ENCODE measurements at places on chromosomes 7 and 10.

GRCh38 chr7:14324767-14325166 is 335.3 kb upstream of the ETV1 start:
- DNase-seq, result no peak

GRCh38 chr7:100127866-100128636 is 1.3 kb downstream of the MBLAC1 start:
- no peak for DNase-seq

GRCh38 chr7:52500841-52501240 is 534.6 kb upstream of the POM121L12 start:
- DNase-seq, result no peak

GRCh38 chr10:24569330-24569796 is 154.3 kb downstream of the ARHGAP21 start:
- DNase-seq, result no peak

DNA sequence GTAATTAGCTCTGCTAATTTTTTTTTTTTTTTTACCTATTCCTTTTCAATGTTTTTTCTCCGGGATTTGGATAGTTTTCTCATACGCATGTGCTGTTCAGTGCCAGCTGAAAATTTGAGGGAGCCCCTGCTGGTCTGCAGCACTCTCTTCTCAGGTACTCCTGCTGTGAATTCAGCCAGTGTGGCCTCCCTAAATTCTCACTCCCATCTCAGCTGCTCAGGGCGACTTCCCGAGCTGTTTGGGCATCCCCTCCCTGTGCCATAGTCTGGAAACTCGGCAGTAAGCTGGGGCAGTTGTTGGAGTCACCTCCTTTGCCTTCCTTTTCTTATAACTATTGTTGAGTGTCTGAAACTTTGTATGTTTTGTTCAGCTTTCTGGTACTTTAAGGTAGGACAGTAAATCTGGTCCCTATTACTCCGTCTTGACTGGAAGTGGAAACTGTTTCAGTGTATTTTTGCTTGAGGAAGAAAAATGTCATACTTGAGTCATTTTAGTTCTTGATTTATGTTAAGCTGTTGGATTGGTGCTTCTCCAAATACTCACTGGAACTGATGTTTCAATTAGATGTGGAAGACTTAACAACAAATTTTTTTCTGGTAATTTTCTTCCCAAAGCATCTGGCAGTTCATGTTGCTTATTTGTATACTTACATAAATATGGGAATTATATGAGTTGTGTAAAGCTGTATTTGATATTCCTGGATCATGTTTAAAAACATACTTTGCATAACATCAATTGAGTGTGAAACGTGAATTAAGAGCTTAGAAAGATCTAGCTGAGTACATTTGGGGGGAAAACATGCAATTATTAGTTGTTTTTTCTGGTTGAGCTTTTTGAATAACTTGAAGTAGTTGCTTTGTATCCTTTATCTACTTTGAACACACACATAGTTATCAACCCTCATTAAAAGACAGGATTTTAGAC is 33.7 kb downstream of the MINPP1 start:
- no peak for DNase-seq

- DNase-seq, result no peak
Observed at GRCh38 chr7:18770822-18771221, 275.3 kb downstream of the HDAC9 start.

- DNase-seq, result no peak
Observed at GRCh38 chr10:69335063-69335587, 56.8 kb downstream of the HK1 start.

GRCh38 chr10:78371136-78371535 is 337.5 kb downstream of the RPS24 start:
- no peak for DNase-seq

DNA sequence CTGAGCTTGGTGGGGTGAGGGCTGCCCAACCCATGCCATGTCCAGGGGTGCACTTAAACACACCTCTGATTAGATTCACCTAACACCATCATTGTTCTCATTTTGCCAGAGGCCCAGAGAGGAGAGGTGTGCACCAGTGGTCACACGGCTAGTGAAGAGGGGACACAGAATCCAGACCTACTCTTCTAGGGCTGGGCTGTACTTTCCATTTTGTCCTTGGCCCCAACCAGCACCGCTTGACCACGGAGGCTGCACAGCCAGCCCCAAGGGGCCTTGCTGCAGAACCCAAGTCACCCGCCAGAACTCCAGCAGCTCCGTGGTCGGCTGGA is 246 bp upstream of the WDFY4 start:
- DNase-seq, result no peak

DNA sequence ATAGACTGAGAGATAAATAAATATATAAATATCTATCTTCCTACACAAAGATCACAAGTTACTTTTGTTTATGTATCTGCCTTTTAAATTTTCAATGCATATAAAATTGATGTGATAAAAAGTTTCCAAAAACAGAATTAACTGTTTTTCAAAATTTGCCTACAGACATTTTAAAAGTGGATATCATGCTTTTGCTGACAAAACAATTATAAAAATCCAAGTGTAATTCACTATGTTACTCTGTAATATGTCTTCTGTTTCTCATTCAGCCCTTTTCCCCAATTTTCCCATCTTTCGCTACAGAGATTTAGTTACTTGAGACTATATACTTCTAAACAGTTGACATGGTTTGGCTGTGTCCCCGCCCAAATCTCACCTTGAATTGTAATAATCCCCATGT is 37.7 kb downstream of the SLC25A13 start:
- no peak for DNase-seq

DNA sequence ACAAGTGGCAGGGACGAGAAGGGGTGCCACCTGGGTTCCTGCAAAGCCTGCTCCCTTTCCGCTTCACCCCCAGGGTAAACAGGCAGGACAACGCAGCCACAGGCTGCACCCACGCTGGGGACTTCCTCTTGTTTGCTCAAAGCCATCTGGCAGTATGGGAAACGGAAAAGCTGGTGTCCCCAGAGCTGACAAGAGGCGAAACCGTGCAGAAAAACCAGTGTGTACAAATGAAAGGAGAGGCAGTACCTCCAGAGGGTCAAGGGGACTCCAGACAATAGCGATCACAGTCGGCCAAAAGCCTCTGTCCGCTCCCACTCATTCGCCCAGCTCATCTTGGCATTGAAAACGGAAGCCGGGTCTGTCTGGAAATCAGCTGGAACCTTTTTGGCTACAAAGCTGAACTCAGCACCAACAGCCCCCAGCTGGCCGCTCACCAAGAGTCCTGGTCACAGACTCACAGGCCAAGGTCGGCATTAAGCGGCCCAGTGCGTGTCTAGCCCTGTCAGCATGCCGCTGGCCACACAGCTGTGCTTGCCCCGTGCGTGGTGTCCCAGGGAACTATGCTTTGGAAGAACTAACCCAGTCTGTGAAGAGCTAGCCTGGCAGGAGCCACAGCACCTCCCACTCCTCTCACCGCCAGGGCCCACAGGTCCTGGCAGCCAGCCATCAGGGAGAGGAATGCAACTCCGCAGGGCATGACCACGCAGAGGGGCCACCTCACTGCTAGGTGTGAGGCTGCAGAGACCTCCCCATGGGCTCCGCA is 10.4 kb downstream of the TNS3 start:
- DNase-seq, result no peak

- no peak for DNase-seq
Observed at GRCh38 chr7:105218215-105218614, 170.5 kb downstream of the SRPK2 start.

GRCh38 chr7:97845622-97846203 is 26.5 kb downstream of the ASNS start:
- DNase-seq, result no peak

GRCh38 chr10:130560573-130560972 is 424.4 kb downstream of the GLRX3 start:
- DNase-seq, result no peak

DNA sequence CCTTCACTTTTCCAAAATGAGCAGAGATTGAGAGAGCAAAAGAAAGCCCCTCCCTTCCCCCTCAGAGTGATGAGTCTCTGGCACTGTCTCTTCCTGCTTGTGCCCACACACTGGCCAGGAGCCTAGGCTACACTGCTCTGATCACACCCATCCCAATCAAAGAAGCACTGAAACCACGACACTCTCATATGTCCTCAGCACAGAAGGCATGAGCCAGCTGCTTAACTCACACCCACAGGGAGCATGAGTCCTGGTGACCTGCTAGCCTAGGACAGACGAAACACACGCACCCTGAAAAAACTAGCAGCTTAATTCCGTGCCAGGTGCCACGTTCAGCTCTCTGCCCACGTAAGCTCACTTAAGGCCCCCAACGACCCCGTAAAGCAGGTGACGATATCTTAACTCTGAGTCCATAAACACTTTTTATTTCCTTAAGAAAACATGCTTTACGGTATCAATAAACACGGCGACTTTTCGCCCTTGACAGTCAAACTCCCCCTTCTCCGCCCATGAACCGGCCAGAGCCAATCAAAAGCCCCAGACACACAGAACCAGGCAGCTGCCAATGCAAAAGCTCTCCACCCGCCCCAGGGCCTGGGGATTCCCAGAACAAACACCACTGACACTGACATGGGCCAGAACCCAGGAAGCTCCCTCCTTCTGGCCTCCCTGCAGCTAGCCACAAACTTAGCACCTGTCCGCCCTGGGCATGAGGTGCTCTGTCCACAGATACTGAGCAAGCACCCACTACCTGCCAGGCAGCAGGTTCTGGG is 69.0 kb downstream of the TNRC18 start:
- DNase-seq, result no peak

DNA sequence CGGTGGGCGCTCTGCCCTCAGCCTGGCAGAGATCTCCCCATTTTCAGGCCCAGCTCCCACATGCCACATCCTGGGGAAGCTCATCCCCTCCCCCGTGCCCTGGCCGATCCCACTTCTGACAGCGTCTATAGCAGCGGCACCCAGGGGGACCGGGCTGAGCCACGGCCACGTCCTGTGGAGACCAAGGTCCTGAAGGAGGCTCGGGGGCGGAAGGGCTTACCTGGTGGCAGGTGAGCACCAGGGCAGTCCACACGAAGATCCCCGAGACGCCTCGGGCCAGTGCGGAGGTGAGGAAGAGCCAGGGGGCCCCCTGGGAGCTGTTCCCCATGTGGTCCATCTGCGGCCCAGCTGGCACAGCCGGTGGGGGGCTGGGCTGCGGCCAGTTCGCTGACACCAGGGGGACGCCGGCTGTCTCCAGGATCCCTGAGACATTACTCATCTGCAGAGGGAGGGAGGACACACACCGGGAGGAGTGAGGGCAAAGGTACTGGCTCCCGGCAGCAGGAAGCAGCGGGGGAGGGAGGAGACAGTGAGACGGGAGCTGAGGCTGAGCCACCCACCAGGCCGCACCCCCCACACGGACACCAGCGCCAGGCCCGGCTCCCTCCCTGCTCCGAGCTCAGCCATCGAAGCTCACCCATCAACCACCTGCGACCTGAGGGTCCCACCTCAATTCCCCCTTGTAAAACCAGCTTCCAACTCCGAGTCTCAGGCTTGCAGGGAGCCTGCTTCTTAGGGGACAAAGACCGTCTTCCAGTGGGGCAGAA is 776 bp downstream of the TMEM184A start:
- no peak for DNase-seq

DNA sequence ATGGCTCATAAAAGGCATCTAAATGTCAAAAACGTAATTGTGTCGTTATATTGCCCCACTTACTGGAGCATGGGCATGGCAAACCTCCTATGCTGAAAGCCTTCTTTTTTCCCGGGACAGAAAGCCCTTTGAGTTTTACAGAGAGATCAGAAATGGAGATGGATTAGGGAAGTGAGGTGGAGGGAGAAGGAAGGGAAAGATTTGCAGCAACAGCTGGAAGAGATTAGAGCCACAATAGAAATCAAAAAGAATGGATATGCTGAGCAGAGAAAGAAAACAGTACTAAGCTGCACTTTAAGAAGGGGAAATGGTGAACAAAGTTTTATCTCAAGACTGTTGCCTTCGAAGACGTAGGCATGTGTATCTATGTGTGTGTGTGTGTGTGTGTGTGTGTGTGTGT is 97.2 kb upstream of the PCGF5 start:
- no peak for DNase-seq

DNA sequence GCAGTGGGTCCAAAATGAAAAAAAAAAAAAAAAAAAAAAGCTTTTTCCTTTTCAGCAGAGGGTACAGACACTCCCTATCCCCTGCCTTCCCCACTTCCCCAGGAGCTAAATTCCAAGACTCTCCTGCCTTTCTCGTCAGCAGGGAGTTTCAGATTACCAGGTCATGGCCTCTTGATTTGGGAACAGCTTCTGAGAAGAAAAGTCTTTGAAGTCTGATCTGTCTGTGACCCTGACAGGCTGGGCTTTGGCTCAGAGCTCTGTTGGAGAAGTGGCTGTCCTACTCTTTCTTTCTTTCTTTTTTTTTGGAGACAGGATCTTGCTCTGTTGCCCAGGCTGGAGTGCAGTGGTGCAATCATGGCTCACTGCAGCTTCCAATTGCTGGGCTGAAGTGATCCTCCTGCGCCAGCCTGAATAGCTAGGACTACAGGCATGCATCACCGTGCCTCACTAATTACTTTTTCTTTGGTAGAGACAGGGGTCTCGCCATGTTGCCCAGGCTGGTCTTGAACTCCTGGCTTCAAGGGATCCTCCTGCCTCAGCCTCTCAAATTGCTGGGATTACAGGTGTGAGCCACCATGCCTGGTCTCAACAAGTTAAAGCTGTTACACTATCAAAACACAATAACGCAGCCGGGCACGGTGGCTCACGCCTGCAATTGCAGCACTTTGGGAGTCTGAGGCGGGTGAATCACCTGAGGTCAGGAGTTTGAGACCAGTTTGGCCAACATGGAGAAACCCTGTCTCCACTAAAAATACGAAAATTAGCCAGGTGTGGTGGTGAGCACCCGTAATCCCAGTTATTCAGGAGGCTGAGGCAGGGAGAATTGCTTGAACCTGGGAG is 59.9 kb downstream of the COL26A1 start:
- DNase-seq, result no peak

GRCh38 chr7:158820656-158821055 is 8.7 kb downstream of the ESYT2 start:
- no peak for DNase-seq

GRCh38 chr7:17493446-17493845 is 195.0 kb downstream of the AHR start:
- no peak for DNase-seq

DNA sequence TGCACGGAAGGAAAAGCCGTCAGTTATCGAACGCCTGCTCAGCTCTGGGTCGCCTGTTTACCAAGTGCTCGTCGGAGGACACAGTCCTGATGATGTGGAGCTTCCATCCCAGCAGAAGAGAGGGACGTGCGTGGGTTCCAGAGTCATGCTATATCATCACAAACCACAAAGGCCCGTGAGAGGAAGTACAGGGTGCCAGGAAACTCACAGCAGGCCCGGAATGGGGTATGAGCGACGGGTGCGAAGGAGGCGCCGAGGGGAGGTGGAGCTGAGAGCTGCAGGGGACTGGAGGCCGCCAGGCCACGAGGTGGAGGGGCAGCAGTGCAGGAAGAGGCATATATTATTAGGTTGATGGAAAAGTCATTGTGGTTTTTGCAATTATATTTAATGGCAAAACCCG is 102.5 kb downstream of the ACTR3B start:
- no peak for DNase-seq

GRCh38 chr10:132068431-132069121 is 2.8 kb downstream of the JAKMIP3 start:
- no peak for DNase-seq
